Stimulated activated CD8-positive, alpha-beta memory T cell treated with anti-CD3 and anti-CD28 coated beads, Interleukin-7, amount 100 ng/mL, for 1 hour (primary cell): ENCODE measurements at places on chromosomes 13 and 19.
A peak's percentile ranks its signal among the peaks of the same experiment; 100 is the strongest.

GRCh38 chr13:113776231-113777125 is 17.5 kb downstream of the TMEM255B start:
- DNase-seq: no peak

DNA sequence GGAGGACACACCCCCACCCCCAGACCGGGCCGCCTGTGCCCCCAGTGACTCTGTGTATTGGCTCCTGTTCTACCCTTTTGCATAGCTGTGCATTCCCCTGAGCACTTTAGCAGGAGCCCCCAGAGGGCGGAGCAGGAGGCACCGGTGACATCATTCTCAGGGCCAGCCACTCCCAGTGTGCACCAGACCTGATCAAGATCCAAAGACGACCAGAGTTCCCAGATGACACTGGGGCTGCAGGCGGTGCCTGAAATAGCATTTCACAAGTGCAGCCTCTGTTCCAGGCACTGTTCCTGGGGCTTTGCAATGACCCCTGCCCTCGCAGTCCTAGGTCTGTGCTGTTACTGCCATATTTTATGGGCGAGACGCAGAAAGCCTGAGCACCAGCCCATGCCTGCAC is 14.5 kb upstream of the PTPRS start:
- no peak for DNase-seq

DNA sequence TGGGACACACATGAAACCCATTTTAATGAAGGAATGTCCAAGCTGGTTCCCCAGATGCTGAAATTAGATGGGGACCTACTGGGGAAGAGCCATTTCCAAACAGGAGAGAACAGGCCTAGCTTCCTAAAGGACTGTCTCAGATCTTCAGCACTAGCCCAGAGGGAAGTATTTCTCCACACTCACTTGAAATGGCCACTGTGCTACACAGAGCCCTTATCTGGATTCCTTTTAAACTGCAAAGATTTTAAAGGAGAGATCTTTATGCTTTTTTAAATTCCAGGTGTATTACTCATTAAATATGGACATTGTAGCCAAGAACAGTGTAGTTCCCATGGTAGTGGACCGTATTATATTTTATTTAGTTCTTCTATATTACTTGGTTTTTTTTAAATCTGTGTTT is 255.3 kb downstream of the SHISA2 start:
- DNase-seq: no peak

GRCh38 chr13:108006619-108007018 is 208.7 kb downstream of the LIG4 start:
- no peak for DNase-seq

DNA sequence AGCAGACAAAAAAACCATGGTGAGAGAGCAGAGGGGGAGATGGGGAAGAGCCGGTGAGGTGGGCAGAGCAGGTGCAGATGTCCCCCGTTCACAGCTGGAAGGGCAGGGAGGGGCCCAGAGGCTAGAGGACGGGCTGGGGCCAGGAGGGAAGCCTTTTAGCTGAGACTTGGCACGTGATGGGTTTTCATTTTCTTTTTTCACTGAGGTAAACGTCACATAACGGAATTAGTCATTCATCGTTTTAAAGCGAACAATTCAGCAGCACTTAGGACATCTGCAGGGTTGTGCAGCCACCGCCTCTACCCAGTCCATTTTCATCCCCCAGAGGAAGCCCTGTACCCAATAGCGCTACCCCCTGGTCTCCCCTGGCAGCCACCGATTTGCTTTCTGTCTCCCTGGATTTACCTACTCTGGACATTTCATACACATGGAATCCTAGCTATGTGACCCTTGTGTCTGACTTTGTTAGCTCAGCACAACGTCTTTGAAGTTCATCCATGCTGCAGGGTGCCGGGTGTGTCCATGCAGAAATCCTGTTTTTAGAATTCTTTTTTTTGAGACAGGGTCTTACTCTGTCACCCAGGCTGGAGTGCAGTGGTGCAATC is 16.0 kb upstream of the EMC10 start:
- no peak for DNase-seq

DNA sequence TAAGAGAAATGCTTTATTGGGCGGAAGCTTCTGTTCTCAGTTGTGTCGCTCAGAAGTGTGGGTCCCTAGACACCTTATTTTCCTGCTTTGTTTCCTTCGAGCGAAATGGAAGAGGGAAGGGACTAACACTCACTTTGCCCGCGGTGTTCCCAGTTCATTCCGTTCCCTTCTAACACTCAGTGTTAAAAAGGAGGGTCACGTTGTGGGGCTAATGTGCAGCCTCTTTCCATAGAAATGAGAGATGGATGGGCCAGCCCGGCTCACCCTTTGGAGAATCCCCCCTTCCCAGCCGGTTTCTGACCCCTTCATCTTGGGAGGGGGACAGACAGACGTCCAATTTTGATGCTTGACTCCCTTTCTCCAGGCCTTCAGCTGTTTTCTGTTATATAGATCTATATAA is 2.3 kb downstream of the ATP11A start:
- no peak for DNase-seq

- no peak for DNase-seq
Measured at GRCh38 chr19:33501693-33502356, 19.8 kb downstream of the PEPD start.

GRCh38 chr13:112325920-112326645 is 50.1 kb upstream of the SPACA7 start:
- DNase-seq: no peak

GRCh38 chr13:31208559-31209122 is 8.9 kb downstream of the B3GLCT start:
- DNase-seq: no peak

GRCh38 chr19:41308450-41309179 is 1.4 kb upstream of the CCDC97 start:
- peak; percentile 98 for DNase-seq
